GM12891 (cell line): ENCODE measurements at places on chromosomes 12 and 14.

DNA sequence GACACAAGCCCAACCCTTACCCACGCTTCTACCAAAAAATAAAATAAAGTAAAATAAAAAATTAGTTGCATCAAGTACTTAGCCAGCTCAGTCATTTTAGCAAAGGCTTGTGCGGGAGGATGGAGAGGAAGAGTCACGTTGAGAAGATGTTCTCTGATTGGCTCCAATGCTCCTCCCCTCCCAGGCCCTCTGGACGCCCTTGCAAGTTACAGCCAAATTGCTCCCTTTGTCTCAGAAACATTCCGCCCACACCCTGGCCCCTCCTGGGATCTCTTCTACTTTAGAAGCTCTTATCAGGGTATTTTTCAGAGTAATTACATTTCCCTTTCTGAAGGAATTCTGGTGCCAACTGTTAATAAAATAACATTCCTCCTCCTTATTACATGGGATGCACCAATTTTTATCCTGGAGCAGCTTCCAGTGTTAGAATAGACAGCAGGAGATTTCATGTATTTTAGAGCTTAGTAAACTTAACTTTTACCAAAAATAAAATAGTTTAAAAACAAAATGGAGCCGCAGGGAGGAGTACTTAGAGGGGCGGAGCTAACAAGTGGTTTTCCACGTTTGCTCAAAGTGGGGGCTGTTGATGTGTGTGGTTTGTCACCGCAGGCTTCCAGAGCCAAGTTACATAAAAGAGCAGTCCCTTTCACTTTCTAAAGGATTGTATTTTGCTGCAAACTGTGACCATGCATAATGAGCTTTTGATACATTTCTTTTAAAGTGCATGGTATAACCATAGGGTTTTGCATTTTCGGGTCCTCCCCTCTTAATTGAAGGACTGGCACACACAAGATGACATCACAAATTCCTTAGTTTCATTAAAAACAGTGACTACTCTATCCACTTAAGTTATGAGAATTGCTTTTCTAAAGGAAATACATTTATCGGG is 71.7 kb upstream of the RAP1B start:
- no peak for DNase-seq

DNA sequence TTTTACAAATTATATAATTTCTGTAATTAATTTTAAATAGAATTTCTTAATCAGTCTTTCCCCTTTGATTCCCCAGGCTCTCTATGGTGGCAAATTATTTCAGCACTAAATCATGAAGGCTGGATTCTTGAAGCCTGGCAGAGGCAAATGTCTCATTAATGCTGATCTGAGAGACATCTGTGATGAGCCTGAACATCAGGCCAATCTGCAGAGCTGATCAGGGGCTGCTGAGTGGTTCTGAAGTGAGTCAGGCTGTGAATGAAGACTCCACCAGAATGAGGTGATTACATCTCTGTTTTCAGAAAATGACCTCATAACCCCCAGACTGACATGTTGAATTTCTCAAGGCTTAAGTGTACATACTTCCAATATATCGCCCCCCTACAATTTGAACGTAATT is 124.2 kb upstream of the MIS18BP1 start:
- no peak for DNase-seq

GRCh38 chr12:88242571-88242925 is 100.4 kb downstream of the TMTC3 start:
- no peak for DNase-seq

GRCh38 chr14:105853089-105853906 is 326.9 kb downstream of the TMEM121 start:
- no peak for DNase-seq

DNA sequence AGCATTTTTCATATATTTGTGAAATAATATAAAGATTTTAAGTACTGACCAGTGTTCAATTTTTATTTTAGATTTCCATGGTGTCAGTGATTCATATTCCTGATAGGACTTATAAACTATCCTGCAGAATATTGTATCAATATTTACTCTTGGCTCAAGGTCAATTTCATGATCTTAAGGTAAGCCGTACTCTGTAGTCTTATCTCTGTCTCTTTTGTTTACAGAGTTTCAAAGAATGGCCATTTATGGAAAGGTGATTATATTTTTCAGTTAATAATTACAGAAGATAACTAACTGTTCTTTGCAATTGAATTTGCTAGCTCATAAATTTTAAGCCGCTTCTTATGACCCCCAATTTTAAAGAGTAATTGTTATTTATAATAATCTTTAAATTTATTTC is 27.9 kb downstream of the CGRRF1 start:
- DNase-seq, result no peak

GRCh38 chr12:99024191-99024590 is 379.1 kb downstream of the APAF1 start:
- no peak for DNase-seq

- DNase-seq, result no peak
Measured at GRCh38 chr12:78167510-78167909, 336.8 kb downstream of the NAV3 start.

DNA sequence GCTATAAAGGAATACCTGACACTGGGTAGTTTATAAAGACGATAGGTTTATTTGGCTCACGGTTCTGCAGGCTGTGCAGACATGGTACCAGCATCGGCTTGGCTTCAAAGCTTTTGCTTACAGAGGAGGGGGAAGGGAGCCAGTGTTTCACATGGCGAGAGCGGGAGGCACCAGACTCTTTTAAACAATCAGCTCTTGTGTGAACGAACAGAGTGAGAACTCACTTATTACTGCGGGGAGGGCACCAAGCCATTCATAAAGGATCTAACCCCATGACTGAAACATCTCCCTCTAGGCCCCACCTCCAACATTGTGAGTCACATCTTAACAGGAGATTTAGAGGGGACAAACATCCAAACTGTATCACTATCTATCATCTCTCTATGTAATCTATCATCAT is 227.4 kb downstream of the TMEM132D start:
- no peak for DNase-seq
